ENCODE measurements at places on chromosomes 7 and 10.

GRCh38 chr7:8070451-8071180 is 102.0 kb downstream of the GLCCI1 start:
- no peak for DNase-seq

- DNase-seq, result no peak
Observed at GRCh38 chr7:139692723-139693122, 85.1 kb downstream of the HIPK2 start.

DNA sequence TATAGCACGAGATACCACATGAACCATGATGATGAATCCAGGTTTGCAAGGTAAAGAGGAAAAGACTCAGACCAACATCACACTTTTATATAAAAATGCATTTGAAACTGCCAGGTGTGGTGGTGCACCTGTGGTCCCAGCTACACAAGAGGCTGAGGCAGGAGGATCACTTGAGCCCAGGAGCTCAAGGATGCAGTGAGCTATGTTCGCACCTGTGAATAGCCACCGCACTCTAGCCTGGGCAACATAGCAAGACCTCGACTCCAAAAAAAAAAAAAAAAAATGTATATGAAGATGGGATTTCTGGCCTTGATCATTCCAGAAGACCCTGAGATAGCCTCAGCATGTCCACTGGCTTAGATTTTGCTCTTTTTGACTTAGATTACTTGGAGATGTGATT is 161.6 kb downstream of the PARD3 start:
- no peak for DNase-seq

GRCh38 chr10:126208726-126209302 is 179.5 kb downstream of the ADAM12 start:
- no peak for DNase-seq

GRCh38 chr7:31494421-31494820 is 19.5 kb upstream of the ITPRID1 start:
- no peak for DNase-seq

DNA sequence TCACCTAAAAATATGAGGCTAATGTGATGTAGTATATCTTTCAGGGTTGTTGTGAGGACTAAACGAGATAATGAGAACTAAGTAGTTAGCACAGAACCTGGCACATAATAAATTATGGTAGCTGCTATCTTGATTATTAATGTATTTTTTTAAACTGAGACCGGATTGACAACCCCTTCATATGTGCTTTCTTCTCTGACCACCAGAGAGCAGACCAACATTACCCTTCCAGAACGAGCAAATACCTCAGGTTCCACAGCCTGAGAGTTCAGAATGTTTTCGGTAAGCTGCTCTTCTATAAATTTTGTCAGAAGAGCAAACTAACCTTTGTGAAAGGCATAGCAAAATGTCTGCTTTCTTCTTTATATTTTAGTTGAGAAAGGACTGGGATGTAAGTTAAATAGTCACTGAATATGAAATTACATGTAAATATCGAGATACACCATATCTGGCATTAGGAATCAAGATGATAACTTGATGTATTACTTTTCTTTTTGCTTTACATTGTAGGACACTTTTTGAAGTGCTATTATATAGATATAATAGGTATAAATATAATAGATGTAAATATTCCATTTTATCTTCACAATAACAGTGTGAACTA is 13.6 kb upstream of the BPGM start:
- no peak for DNase-seq

GRCh38 chr7:41640487-41640886 is 62.4 kb downstream of the INHBA start:
- DNase-seq, result no peak

- DNase-seq, result no peak
Observed at GRCh38 chr10:58618158-58618676, 105.5 kb downstream of the BICC1 start.

- no peak for DNase-seq
Observed at GRCh38 chr10:33798754-33799153, 464.3 kb upstream of the NRP1 start.

- no peak for DNase-seq
Observed at GRCh38 chr10:99329304-99329553, at the start of gene CNNM1. TSS of gene CNNM1 (plus strand) at chr10:99329356. CDS start at chr10:99329388, 32 bp downstream.

DNA sequence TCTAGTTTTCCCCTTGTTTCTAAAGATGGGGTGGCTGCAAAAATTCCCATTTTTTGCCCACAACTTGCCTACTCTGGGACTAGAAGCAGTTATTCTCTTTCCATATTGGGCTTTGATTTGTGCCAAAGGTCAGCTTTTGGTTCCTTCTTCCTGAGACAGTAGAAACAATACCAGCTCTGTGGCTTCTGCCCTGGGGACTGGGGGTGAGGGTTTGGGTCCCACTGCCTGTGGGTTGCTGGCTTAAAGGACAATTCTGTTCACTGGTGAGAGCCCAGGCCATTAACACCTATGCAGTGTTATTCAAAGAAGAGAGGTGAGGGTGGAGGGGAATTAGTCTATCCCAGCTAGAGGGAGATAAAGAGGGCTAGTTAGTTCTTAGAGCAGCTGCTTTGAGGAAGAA is 171.5 kb downstream of the CPEB3 start:
- no peak for DNase-seq
